ENCODE measurements at places on chromosomes 2 and 18. TPM values are rescaled to one million over a fixed set of nuclear protein-coding genes. Genes with fewer than 3 reads are reported as not detected.

DNA sequence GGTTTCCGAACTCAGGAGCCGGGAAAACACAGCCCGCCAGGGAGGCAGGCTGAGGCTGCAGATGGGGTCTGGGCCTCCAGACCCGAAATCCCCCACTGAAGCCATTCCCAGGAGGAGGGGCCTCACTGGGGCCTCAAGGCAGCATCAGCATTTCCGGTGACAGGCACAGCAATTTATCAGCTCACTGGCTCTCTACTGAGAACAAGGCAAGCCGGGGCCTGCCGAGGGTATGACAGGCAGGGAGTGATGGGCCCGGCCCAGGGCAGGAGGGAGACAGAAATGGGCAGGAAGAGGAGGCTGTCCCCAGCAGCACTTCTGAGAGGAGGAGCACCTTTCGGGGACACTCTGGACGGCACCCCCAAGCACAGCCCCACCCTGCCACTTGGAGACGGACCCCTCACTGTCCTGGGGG lies 12.5 kb downstream of the SDC1 start:
- no peaks in the 10 kb centered on the region for H3K27me3 ChIP-seq
- H3K36me3 ChIP-seq, result no peaks in the 10 kb centered on the region
- no peaks in the 10 kb centered on the region for H3K4me1 ChIP-seq
- no peak overlapping the region for H3K4me3 ChIP-seq
- no peak for DNase-seq

GRCh38 chr2:121140734-121141133 lies 144.3 kb downstream of the TFCP2L1 start:
- no peaks in the 10 kb centered on the region for H3K27me3 ChIP-seq
- H3K4me1 ChIP-seq, result no peaks in the 10 kb centered on the region
- H3K4me3 ChIP-seq, result no peak overlapping the region

DNA sequence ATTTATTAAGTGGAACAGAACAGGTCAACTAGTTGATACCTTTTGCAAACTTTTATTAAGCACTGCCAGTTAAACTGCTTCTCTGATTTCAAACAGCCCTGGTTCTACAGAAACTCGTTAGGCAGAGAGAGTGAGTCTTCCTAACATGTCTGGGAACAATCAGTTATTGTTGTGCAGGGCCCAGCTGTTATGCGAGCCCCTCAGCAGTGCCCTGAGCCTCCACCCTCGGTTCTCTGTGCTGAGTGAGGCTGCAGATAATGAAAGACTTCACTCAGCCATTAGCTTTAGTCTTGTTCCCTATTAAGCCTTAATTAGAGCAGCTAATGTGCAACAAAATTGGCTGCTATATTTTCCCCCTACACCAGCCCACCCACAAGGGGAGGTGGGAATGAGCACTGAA lies 39.6 kb downstream of the KCTD18 start:
- DNase-seq, result no peak
- peaks cover 40% of the 10 kb centered on the region for H3K4me1 ChIP-seq
- no peak overlapping the region for H3K4me3 ChIP-seq
- H3K27ac ChIP-seq, result no peak overlapping the region
- peaks cover 43% of the 10 kb centered on the region for H3K36me3 ChIP-seq

DNA sequence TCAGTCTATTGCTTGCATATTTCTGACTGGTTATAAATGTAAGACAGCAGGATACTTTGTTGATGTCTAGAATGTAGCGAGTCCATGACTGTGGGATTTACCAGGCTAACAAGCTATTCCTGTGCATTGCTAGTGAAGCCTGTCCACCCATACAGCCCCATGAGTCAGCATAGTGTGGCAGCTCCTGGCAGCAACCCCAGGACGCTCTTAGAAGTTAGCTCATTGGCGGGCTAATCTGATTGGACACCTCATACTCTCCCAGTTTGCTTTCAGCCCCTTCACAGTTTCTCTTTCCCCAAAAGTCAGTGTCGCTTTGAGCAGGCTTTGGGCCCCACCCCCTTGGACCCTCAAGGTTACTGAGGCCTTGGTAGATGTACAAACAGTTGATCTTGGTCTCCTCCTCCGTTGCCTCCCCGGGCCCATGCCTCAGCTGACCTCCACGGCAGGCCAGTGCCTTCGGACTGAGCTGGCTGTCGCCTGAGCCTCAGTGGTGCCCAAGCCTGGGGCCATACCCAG lies 48.0 kb downstream of the COA5 start:
- peak overlapping the region; percentile 71 for H3K27ac ChIP-seq
- DNase-seq, result no peak

GRCh38 chr2:152715854-152716428 lies 1.3 kb downstream of the PRPF40A start:
- peak overlapping the region; percentile 97 for H3K27ac ChIP-seq
- H3K4me3 ChIP-seq, result peak overlapping the region; percentile 91
- DNase-seq, result peak; percentile 37

- no peak overlapping the region for H3K4me3 ChIP-seq
- H3K27me3 ChIP-seq, result no peaks in the 10 kb centered on the region
- no peak overlapping the region for H3K27ac ChIP-seq
- H3K4me1 ChIP-seq, result no peaks in the 10 kb centered on the region
- H3K36me3 ChIP-seq, result no peaks in the 10 kb centered on the region
These were observed 708.5 kb upstream of the FAM98A start for GRCh38 chr2:34307636-34308035.

DNA sequence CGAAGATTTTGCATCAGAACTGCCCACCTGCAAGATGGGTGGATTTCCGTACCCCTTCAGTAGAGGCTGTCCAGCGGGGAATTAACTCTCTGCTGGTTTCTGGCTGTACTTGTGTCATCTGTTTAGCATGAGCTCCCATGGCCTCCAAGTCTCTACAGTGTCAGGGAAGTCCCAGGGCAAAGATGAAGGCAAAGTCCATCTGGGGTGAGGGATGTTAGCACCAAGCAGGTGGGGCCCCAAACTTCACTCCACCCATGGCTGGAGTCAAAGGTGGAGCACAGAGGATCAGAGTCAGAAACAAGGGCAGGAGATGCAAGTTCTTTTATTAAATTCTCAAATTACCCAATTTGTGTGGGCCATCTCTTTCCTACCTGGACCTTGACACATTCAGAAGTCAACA lies 78.0 kb downstream of the TNFRSF11A start:
- H3K4me1 ChIP-seq, result peaks cover 16% of the 10 kb centered on the region
- no peak overlapping the region for H3K4me3 ChIP-seq
- DNase-seq, result no peak
- H3K27ac ChIP-seq, result no peak overlapping the region
- no peaks in the 10 kb centered on the region for H3K36me3 ChIP-seq

DNA sequence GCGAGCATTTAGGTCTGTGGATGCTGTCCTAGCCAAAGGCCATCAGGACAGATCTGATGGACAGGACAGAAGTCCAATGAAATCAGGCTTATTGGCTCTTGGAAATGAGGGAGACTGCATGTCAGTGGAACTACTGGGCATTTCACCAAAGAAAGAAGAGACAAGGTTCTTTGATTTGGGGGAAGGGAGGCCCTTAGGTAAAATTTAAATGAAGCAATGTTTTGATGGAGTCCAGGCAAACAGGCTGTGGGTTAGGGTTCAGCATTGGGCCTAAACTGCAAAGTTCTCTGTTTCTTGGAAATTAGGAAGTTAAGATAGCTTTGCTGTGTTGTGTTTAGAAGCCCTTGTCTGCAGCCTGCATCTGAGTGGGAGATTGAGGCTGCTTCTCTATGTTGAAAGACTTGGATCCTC lies 31.6 kb upstream of the RNF149 start:
- no peaks in the 10 kb centered on the region for H3K36me3 ChIP-seq
- no peak for DNase-seq
- peak overlapping the region; percentile 70 for H3K27ac ChIP-seq
- peaks cover 4% of the 10 kb centered on the region for H3K27me3 ChIP-seq
- H3K4me1 ChIP-seq, result peaks cover 48% of the 10 kb centered on the region

GRCh38 chr18:46771141-46771540 lies 14.3 kb upstream of the ST8SIA5 start:
- H3K36me3 ChIP-seq, result no peaks in the 10 kb centered on the region
- DNase-seq, result no peak
- no peak overlapping the region for H3K4me3 ChIP-seq
- H3K27ac ChIP-seq, result no peak overlapping the region

DNA sequence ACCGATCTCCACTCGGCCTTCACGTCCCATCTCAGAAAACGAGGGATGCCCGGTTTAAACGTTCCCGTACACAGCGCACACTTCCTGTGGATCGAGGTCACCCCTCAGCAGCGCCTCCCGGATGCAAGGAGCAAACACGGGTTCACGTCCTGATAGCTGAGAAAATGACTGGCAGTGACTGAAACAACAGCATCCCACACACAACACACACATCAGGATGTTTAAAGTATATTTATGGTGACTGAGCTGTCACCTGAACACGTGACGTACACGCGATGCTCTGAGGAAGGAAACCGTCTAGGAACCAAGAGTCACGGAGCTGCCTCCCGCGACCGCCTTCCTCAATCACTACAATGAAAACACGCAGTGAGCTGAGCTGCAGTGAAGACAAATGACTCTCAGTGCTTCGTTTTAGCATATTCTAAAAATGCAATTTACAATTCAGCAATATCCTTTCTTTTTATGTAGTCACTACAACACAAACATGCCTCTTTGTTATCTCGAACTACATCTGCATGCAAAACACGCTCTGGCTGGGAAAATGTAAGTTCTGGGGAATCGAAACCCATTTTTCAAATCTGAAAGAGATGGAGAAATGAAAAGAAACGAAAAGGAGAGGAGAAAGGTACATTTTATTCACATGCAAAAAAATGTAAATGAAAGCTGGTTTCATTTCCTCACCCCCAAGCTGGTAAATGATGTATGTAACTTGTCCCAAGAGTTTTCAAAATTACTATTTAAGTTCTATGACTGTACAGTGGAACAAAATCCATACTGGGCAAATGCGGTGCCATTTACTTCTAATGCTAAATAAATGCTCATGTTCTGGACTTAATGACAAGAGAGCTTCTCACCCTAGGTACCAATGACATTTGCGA lies 19.8 kb downstream of the HDAC4 start:
- DNase-seq, result peak; percentile 74
- peaks cover 21% of the 10 kb centered on the region for H3K4me1 ChIP-seq
- peak overlapping the region; percentile 79 for H3K27ac ChIP-seq
- peak overlapping the region; percentile 73 for H3K4me3 ChIP-seq

DNA sequence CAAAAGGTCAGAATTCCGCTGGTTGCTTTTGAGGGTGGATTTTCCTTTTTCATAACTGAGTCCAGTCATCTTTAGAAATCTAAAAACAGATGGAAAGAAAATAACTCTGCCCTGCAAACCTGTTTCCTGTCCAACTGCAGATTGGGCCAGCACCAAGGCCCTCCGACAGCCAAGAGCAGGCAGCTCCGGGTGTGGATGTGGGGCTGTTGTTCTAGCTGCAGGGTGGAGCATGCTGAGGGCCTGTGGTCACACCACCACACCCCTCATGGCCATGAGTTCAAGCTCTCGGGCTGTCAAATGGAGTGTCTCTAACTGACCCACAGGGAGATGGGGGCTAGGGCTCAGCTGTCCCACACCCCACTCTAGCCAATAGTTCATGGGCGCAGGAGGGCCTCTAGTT lies 69.3 kb upstream of the BZW1 start:
- DNase-seq, result no peak
- H3K4me1 ChIP-seq, result no peaks in the 10 kb centered on the region
- H3K4me3 ChIP-seq, result no peak overlapping the region

- no peaks in the 10 kb centered on the region for H3K4me1 ChIP-seq
- no peaks in the 10 kb centered on the region for H3K36me3 ChIP-seq
- H3K27me3 ChIP-seq, result peaks cover 1% of the 10 kb centered on the region
- no peak overlapping the region for H3K4me3 ChIP-seq
- no peak for DNase-seq
These were observed 209.2 kb upstream of the APCDD1 start for GRCh38 chr18:10245031-10245845.

- H3K27me3 ChIP-seq, result no peaks in the 10 kb centered on the region
- DNase-seq, result no peak
- no peaks in the 10 kb centered on the region for H3K4me1 ChIP-seq
- no peak overlapping the region for H3K27ac ChIP-seq
These were observed 54.8 kb upstream of the STRN start for GRCh38 chr2:37020887-37021796.

GRCh38 chr2:218975060-218975777 lies 9.8 kb downstream of the FEV start:
- H3K4me3 ChIP-seq, result no peak overlapping the region
- H3K27ac ChIP-seq, result no peak overlapping the region
- no peak for DNase-seq
- no peaks in the 10 kb centered on the region for H3K36me3 ChIP-seq

GRCh38 chr2:58146707-58147106 lies 94.4 kb downstream of the FANCL start:
- no peak for DNase-seq
- no peak overlapping the region for H3K4me3 ChIP-seq
- H3K27ac ChIP-seq, result no peak overlapping the region
- peaks cover 37% of the 10 kb centered on the region for H3K36me3 ChIP-seq
- peaks cover 4% of the 10 kb centered on the region for H3K4me1 ChIP-seq

GRCh38 chr2:164934401-164935117 lies 20.8 kb downstream of the SLC38A11 start:
- H3K27ac ChIP-seq, result no peak overlapping the region
- no peaks in the 10 kb centered on the region for H3K36me3 ChIP-seq
- no peak overlapping the region for H3K4me3 ChIP-seq
- H3K4me1 ChIP-seq, result no peaks in the 10 kb centered on the region
- DNase-seq, result no peak

- no peak overlapping the region for H3K4me3 ChIP-seq
- peaks cover 32% of the 10 kb centered on the region for H3K4me1 ChIP-seq
- no peak for DNase-seq
- no peaks in the 10 kb centered on the region for H3K27me3 ChIP-seq
- H3K27ac ChIP-seq, result no peak overlapping the region
- H3K36me3 ChIP-seq, result peaks cover 32% of the 10 kb centered on the region
These were observed 12.1 kb downstream of the CCDC141 start for GRCh38 chr2:179037807-179038206.

- H3K27ac ChIP-seq, result peak overlapping the region; percentile 0
- peaks cover 33% of the 10 kb centered on the region for H3K4me1 ChIP-seq
- H3K4me3 ChIP-seq, result no peak overlapping the region
- DNase-seq, result no peak
These were observed 80.4 kb downstream of the TGFA start for GRCh38 chr2:70473101-70473722.

DNA sequence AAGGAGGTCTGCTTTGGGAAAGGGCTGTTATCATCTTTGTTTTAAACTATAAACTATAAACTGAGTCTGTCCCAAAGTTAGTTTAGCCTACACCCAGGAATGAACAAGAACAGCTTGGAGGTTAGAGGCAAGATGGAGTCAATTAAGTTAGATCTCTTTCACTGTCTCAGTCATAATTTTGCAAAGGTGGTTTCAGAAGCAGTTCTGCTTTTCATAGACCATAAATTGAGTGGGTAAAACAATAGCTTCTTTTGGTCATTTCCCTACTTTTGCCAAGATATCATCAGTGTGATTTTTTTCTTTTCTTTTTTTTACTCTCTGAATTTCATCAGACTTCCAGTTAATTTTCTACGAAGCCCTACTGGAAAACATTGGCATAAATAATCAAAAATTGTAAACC lies 117.0 kb downstream of the AP1S3 start:
- no peak for DNase-seq
- no peak overlapping the region for H3K27ac ChIP-seq
- no peaks in the 10 kb centered on the region for H3K36me3 ChIP-seq
- no peaks in the 10 kb centered on the region for H3K4me1 ChIP-seq

PNO1 gene
- total RNA-seq, result 12.3 TPM

FAM210A gene
- 25.1 TPM for total RNA-seq

GALNT5 gene
- not detected for total RNA-seq

RAPGEF4 gene
- total RNA-seq, result 0.97 TPM

EML6 gene
- 0.78 TPM for total RNA-seq

STRADB gene
- total RNA-seq, result 26.8 TPM

All from activated CD8-positive, alpha-beta T cell treated with anti-CD3 and anti-CD28 coated beads, Interleukin-2, amount 10 ng/mL, durations not matched to agents 7 days and 5 days (primary cell).